Uterus (tissue), 4 donors: ENCODE measurements at places on chromosomes 11 and 22. TPM values are rescaled to one million over a fixed set of nuclear protein-coding genes. Genes with fewer than 3 reads are reported as not detected.

DNA sequence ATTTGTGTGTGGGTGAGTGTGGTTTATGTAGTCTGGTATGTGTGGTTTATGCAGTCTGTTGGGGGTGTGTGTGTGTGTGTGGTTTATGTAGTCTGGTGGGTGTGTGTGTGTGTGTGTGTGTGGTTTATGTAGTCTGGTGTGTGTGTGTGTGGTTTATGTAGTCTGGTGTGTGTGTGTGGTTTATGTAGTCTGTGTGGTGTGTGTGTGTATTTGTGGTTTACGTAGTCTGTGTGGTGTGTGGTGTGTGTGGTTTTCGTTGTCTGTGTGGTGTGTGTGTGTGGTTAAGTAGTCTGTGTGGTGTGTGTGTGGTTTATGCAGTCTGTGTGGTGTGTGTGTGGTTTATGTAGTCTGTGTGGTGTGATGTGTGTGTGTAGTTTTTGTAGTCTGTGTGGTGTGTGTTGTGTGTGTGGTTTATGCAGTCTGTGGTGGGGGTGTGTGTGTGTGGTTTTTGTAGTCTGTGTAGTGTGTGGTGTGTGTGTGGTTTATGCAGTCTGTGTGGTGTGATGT, 26.2 kb upstream of the PARVG start:
- no peak for DNase-seq

- no peak for DNase-seq
These were observed 8.5 kb downstream of the DENND6B start for GRCh38 chr22:50318356-50318697.

The OMP gene
- 1.0 TPM for total RNA-seq

GRCh38 chr22:19875061-19875530, 20.4 kb upstream of the GNB1L start:
- peak; percentile 15 for DNase-seq
